ENCODE measurements at places on chromosomes 1 and 21.

- DNase-seq, result no peak
Observed at GRCh38 chr1:103309786-103310185, 201.5 kb upstream of the COL11A1 start.

DNA sequence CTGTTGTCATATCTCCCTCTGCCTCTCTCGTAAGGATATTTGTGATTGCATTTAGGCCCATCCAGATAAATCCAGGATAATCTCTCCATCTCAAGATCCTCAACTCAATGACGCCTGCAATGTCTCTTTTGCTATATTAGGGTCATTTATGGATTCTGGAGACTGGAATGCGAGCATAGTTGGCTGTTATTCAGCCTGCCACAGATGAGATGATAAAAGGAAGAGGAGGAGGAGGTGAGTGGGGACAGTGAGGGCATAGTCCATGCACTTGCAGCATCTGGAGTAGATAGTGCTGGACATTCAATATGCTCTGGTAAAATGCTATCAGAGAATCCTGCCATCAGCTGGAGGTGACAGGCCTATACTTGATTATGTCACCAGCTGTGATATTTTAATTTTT is 131.6 kb upstream of the CACNA1E start:
- DNase-seq, result no peak

DNA sequence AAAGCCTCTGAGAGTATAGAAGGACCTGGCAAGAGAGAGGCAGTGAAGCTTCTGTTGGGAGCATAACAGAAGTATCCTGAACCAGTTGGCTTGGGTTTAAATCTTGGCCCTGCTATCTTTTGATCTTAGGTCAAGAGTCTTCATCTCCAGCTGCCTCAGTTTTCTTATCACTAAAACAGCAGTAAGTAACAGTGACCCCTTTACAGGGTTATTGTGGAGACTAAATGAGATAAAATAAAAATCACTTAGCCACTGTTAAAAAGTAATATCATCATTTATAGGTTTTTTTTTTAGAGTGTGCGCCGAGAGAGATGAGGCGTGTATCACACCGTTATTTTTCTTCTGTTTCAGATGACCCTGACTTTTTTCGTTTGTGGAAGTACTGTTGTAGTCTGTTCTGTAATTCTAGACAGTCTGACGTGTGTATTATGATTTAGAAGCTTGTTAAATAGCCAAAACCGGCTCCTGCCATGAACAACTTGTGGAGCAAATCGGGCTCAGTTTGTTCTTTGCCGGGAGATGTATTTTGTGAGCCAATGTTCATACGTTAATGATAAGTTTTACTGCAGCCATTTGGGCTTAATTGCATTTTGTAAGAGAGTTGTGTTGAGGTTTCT is 1.1 kb downstream of the THRAP3 start:
- no peak for DNase-seq

GRCh38 chr1:147444381-147444780 is 96.9 kb upstream of the BCL9 start:
- DNase-seq, result no peak

DNA sequence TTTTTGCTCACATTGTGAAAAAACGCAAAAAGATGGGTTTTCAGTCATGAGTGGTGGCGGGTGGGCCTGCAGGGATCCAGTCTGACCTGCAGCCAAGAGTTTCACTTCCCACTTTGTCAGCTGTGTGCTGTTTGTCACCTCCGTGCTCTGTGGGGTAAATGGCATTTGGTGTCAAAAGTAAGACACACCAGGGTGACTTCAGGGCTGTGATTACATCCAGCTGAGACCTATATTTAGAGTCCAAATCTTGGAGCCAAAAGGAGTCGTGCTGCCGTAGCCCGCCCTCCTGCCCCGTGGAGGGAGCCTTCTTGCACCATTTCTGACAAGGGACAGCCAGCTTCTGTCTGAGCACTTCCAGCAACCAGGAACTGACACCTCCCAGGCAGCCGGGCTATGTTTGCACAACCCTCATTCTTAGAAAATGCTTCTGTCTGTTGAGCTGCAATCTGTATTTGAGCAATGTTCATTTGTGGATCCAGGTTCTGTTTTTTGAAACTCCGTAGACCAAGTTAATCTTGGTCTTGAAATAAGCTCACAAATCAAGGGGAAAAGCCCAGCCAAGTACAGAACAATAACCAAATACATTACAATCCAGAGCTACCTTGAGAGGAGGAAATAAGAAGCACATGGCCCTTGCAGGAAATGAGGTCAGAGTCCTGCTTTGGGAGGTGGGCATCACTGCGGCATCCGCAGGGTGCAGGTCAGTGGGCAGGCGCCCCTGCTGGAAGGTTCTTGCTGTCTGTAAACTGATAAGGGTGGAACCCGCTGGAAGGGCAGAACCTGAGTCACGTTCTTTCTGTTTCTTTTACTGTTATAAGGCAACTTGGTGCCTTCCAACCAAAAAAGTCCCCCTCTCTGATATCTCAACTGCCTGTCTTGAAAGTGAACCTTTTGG is 14.4 kb downstream of the ABCG1 start:
- DNase-seq, result no peak

DNA sequence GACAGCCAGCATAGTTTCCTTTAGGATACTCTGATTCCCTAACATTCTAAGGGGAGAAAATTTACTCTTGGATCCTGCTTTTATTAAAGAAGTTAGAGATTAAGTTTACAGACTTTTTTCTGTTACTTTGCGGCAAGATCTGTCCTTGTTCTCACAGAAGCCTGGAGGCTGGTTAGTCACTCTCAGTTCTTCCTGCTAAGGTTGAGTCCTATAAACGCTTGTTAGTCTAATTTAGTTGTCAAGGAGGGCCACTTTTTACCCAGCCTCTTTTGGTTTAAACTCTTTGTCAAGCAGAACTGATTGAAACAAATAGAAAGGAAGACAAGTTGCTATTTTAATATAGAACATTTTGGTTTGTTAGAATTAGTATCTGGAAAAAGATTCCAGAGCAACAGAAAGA is 89.7 kb downstream of the C21orf91 start:
- no peak for DNase-seq

GRCh38 chr1:160024195-160024905 is 7.4 kb downstream of the PIGM start:
- DNase-seq, result no peak

GRCh38 chr1:232222614-232223013 is 407.3 kb downstream of the SIPA1L2 start:
- no peak for DNase-seq

DNA sequence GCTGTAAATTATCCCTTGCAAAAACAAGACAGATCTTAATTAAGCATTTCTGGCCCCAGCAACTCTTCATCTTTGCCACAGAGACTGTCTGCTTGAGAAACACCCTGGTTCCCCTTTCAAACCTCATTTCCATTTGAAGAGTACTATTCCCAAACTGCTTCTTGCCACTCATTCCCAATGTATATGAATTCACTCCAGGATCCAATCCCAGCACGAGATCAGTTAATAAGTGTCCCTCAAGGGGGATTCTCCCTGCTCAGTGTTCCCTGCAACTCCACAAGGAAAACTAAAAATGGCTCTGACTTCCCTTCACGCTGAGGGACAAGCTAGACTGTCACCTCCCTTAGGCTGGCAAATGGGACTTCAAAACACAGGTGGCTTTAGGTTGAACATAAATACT is 173.2 kb downstream of the SIPA1L2 start:
- DNase-seq, result no peak

DNA sequence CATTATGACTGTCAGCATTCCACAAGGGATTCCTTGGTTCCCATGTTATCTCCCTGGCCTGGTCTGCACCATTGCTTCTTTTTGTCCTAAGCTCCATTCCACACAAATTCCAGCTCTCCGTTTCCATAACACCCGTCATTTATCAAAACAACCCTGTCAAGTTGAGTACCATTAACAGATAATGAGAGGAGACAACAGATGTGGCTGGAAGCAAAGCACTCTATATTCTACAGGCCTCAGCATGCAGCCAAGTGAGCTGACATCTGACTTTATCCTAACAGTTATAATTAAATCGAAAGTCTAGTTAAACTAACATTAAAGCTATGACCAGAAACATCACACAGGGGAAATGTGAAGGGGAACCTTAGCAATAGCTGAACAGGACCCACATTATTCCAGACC is 110.4 kb downstream of the RERE start:
- DNase-seq, result no peak

DNA sequence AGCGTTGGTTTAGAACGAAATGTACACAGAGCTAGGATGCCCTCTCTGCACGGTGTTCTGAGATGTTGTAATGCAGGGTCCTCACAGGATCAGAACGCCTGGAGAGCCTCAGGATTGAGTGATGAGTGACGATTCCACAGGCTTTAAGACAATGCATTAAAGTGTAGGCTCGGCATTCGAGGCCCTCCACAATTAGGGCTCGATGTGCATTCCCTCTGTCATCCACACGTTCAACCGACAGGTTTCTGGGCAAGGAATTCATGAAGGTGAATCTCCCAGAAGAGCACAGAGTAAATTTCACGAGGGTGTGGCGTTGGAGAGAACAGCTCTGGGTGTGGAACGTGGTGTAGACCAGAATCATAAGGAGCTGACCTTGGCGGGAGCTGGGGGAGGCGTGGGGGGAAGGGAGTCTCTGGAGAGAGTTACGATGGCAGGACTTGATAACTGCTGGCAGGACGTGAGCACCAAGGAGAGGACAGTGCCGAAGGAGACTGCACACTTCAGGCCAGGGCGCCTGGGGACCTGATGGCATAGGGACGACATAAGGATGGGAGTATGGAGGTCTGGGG is 51.0 kb upstream of the EFHD2 start:
- DNase-seq, result no peak

DNA sequence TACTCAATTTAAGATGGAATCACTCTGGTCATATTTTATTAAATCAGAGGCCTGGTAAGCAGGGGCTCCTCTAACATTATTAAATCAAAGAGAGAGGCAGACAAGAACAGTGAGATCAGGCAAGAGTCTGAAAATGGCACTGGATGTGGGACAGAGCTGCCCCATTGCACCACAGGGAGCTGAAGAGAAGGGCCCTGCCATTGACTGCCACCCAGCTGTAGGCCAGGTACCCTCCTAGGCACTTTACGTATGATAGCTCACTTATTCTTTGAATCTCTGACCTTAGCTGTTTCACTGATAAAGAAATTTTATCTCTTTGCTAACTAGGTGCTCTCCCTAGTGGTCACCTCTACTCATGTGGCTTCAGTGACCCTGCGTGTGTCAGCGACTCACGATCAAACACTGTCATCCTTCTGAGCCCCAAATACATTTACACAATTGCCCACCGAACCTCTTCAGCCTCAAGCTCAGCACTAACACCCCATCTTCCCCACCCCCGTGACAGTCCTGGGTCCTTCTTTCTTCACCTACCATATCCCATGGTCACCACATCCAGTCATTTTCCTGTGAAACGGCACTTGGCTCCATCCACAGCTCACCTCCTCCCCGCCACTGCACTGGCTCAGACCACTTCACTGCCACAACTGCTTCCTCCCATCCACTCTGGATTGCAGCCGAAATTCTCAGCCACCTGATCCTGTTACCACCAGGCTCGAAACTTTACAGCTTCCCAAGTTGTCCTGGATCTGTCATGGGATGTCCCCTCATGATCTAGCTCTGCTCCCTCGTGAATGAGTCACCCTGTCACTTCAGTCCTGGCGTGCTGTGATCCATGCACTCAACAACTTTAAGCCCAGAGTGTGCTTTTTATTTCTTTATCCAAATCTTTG is 97.3 kb upstream of the SYT6 start:
- no peak for DNase-seq

DNA sequence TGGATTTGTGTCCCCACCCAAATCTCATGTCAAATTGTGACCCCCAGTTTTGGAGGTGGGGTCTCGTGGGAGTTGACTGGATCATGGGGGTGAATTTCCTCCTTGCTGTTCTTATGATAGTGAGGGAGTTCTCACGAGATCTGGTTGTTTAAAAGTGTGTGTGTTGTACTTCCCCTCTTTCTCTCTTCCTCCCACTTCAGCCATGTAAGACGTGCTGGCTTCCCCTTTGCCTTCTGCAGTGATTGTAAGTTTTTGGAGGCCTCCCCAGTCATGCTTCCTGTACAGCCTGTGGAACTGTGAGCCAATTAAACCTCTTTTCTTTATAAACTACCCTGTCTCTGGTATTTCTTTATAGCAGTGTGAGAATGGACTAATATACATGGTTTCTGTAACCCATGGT is 64.6 kb downstream of the RHOU start:
- no peak for DNase-seq

DNA sequence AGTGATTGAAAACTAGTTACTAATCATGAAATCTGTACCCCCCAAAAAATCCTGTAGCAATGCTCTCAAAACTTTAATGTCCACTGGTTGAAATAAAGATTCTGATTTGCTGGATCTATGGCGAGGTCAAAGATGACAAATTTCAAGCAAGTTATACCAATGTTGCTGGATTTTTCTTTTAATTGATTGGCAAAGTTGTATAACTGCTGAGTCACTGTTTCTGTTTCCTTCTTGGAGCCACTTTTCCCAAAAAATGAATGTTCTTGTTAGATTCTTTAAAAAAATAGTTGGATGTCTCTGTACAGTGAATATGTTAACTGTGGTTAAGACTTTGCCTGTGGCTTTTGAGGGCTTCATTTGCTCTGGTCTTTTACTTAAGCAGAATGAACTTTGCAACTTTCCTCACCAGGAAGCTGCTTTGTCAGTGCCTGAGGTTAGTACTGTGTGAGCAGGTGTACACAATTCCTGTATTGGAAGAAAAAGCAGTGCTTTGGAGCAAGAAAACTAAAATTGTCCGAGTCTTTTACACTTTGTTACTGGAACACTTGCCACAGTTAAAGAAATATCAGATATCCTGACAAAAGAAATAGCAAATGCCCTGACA is 1211.9 kb downstream of the MRPL39 start:
- no peak for DNase-seq

DNA sequence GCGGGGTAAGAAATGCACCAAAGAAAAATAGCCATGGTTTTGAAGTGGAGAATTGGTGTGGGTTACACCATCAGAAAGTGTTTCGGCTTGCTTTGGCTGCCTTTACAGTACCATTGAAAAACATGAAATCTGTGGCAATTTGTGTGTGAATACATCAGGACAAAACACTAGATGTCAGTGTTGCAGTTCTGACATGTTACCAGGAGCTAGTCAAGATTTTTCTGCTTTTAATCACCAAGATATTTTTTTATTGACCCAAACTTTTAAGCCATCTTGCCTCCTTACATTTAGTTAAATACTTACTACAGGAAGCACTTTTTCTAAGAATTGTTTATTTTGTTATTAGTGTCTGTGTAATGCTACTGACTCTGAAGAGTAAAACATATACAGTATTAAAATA is 14.3 kb downstream of the RRP15 start:
- peak; percentile 39 for DNase-seq

DNA sequence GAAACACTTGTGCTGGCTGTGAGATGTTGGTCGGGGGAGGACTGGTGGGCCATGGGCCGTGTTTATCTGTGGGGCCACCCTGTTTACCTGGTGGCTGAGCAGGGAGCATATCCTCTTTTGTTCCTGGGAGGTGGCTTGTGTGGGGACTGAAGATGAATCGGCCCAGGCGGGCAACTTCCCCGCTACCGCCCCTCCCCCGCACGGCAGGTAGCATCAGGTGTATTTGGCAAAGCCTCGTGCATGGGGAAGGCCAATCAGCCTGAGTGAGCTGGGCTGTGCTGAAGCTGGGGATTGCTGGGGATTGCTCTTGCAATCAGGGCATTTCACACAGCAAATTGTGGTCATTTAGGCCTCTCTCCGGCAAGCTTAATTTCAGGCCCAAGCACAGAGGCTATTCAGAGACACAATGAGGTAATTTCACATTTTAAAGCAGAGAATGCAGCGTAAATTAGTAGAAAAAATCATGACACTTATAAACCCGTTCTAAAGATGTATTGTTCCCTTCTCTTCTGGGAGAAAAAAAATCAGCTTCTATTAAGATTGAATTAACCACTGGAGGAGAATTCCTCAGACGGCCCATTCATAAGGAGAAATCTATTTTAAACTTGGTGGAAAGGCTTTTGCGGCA is 197.7 kb upstream of the POU3F1 start:
- no peak for DNase-seq

GRCh38 chr21:40043423-40043822 is 176.2 kb downstream of the PCP4 start:
- no peak for DNase-seq
